ENCODE measurements at places on chromosomes 6 and 20.

DNA sequence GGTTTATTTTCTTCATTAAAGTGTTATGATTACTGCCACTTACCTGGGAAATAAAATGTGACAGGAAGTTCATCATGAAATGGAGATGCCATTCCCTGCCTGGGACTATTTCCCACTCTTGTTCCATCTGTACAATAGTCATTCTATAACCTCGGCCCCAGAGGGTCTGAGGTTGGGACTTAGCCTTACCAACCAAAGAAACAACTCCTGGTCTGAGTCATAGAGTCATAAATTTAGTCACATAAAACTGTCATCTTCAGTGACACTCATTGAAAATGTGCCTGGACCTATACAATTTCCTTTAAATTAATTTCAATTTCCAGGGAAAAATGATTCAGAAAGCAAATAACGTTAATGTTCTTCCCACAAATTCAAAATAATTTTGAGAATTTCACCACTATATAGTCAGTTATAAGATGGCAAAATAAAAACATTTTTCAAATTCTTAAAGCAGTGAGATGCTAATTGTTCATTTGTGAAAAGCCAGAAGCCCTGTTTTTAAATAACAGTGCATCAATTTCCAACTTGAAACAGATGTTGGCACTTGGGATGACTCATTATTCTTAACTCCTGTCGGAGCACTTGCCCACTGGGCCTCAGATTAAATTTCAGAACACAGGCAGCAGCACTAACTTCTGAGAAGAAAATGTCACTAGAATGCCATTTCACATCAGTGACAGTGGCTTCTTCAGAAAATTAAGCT, 201.2 kb upstream of the SMLR1 start:
- no peak for DNase-seq

- no peak for DNase-seq
Observed at GRCh38 chr6:7143476-7143974, 35.8 kb downstream of the RREB1 start.

DNA sequence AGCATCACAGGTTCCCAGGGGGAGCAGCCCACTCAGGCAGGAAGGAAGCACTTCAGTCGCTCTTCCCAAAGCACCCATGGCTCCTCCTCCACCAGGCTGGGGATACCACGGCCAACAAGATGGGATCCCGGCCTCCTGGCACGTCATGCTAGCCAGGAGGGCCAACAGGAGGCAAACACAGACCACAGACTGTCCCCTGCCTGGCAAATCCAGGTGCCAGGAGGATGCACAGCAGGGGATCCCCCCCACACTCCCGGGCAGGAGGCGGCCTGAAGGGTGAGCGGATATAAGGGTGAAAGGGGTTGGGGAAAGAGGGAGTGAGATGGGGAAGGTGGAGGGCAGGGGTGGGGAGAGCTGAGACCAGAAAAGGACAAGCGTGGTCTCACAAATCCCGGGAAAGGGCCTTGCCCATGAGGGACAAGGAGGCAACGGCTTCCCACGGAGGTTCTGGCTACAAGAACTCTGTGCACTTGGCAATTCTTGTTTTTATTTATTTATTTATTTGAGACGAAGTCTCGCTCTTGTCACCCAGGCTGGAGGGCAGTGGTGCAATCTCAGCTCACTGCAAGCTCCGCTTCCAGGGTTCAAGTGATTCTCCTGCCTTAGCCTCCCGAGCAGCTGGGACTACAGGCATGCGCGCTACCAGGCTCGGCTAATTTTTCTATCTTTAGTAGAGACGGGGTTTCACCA, 7.2 kb downstream of the PXDC1 start:
- DNase-seq = no peak

GRCh38 chr20:59223182-59223601, 59.6 kb downstream of the ZNF831 start:
- DNase-seq = no peak

GRCh38 chr20:16364320-16364687, 208.9 kb downstream of the KIF16B start:
- DNase-seq = no peak

GRCh38 chr6:119858901-119859300, 509.3 kb upstream of the MAN1A1 start:
- no peak for DNase-seq

DNA sequence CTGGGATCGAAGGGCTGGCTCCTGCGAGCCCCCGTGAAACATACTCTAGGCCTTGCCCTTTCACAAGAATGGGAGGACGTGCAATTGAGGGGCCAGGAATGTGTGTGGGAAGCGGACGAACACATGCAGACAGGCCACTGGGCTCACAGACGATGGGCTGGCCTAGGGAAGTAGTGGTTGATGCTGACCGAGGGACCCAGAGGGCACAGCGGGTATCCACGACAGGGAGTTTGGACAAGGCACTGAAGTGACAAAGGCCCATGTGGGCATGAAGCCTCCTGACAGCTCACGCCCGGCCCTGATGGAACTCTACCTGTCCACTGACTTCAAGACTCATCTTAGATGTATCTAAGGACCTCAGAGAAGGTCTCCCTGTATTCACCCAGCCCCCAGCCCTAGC, 52.2 kb downstream of the MYH7B start:
- DNase-seq = no peak
